SW 1271 (cell line): ENCODE measurements at places on chromosomes 6 and 20.

GRCh38 chr20:663315-664090, 10.5 kb upstream of the SRXN1 start:
- DNase-seq, result no peak

DNA sequence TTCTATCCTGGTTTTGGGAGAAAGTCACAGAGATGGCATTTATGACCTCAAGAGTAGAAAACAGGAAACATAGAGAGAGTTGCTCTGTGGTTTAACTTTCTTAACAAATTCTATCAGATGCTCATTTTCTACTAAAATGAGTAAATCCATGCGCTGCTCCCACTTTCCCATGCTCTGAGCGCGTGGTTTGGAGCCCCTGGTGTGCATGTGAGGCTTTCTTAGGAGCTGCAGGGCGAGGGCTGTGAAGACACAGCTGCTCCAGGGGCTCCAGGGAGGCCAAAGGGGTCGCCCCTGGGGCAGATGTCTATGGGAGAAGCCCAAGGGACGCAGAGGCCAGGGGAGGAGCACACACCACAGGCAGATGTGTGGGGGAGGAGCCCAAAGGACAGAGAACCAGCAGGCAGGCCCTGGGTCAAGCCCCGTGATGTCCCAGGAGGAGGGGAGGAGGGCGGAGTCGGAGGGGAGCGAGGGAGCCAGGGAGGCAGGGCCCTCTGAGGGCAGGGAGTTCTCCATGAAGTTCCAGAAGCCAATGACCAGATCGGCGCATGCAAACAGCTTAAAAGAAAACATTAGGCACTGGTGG, 122.9 kb downstream of the IRF4 start:
- no peak for DNase-seq

GRCh38 chr6:151073146-151073545, 166.6 kb upstream of the AKAP12 start:
- no peak for DNase-seq

DNA sequence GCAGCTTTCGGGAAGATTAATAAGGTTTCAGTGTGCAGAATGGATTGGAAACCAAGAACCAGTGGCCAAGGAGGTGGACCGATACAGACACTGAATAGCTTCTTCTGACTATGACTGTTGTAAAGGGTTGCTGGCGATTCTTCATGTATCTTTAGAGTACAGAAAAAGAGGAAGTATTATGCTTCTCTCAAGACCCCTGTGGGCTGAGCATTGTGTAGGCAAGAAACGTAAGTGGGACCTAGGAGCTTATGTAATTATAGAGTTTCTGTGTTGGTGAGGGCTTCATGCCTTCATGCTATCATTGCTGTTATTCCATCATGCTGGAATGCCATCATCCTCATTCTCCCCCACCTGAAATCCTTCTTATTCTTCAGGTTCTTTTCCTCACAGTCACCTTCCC, 105.4 kb upstream of the AKIRIN2 start:
- DNase-seq, result no peak

DNA sequence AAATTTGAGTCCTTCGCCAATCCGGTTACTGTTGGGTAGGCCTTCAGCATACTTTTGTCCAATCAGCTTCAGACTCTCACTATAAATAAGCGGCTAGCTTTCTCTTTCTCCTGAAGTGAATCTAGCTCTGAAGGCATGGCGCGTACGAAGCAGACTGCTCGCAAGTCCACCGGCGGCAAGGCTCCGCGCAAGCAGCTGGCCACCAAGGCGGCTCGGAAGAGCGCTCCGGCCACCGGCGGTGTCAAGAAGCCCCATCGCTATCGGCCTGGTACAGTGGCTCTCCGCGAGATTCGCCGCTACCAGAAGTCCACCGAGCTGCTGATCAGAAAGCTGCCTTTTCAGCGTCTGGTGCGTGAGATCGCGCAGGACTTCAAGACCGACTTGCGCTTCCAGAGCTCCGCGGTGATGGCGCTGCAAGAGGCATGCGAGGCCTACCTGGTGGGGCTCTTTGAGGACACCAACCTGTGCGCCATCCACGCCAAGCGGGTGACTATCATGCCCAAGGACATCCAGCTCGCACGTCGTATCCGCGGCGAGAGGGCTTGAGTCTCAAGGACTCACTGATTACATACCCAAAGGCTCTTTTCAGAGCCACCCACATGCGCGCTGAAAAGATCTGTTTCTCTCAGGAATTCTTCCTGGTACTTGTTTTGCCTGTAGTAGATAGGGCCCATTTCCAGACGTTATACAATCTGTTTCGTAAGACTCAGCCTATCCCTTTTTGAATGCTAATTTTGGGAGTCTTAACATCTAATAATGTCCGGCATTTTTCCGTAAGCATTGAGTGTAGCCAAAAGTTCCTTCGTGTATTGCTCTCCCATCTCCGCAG, 102.0 kb downstream of the OR2B2 start:
- peak; percentile 89 for DNase-seq

DNA sequence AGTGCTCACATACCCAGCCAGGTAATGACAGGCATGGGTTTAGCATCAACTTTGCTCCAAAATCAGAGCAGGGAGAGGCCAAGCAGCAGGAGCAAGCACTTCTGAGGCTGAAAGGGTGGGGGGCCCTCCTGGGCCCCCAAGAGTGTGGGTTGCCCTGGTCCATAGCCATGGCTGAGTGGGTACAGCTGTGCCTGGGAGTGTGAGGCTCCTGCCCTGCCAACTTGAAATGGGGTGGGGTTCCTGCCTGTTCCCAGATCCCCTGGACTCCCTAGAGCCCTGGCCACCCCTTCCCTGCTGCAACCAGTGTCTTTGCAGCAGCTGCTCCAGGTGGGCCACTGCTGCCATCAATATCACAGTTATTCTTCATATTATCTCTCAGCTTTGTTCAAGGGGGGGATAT, 1224.2 kb upstream of the GJE1 start:
- DNase-seq, result no peak

- DNase-seq, result no peak
Observed at GRCh38 chr20:45502561-45502960, 12.9 kb downstream of the SPINT3 start.

DNA sequence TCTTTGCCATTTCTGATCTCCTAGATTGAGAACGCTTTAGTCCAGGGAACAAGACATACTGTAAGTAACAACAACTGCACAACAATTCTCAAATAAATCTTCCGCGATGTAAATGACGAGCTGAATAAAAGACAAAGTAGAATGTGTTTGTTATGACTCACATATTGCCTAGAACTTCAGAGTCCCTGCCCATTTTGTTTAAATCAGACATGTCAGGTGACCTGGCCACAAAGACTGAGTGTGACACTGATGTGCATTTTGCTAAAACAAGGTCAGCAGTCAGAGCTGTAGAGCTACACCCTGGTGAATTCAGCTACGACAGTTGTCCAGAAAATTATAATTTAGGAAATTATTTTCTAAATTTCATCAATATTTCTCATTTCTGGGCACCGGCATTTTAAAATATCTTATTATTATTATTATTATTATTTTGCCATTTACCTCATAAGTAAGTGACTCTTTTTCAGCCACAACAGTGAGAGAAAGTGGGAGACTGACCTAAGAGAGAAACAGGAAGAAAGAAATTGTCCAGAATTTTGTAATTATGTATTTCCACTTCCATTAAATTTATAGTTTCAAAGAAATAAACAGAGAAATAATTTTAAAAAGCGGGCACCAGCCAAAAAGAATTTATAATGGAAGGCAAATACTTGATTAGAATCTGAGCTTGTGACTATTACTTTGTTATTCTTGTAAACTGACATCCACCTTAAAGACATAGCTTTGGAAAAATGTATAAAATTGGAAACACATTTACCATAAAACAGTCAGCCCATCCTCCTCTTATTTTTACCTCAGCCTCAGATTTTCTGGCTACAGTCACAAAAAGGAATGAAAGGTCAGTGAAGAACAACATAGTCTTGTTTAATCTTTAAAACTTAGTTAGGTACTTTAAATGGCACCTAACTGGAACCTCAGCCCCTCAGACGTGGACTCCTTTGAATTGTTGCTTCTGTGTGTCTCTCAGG, 157.0 kb upstream of the CITED2 start:
- DNase-seq, result no peak

DNA sequence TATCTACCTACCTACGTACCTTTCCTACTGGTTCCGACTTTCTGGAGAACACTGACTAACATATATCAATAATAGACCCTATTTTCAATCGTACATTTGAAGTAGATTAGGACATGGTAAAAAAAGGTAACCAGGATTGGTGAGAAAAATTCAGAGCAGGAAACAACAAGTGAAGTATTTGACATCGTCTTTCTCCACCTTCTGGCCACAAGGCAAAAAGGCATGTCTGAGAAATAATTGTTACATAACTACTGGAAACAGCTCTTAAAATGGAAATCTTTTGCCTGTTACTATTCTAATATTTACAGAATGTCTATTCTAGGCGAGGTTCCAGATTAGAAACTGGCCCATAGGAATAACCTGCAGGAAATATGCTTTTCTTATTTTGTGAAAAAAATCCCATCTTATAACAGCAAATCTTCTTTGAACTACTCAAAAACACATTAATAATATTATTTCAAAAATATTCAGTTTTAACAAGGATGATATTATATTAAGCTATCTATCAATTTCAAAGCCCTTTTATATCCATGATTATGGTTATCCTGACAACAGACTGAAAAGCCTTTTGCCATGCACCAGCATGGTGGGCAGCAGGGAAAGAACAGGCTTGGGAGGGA, 80.8 kb downstream of the RCAN2 start:
- DNase-seq, result peak; percentile 60

- no peak for DNase-seq
Observed at GRCh38 chr6:13125841-13126240, 202.5 kb downstream of the TBC1D7 start.

DNA sequence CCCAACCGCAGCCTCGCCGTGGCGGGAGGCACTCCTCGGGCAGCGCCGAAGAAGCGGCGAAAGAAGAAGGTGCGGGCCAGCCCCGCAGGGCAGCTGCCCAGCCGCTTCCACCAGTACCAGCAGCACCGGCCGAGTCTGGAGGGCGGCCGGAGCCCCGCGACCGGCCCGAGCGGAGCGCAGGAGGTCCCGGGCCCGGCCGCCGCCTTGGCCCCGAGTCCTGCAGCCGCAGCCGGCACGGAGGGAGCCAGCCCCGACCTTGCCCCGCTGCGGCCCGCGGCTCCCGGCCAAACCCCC, 525 bp downstream of the PNRC1 start:
- DNase-seq, result no peak

- no peak for DNase-seq
Observed at GRCh38 chr20:24998631-24999445, 6.3 kb upstream of the APMAP start.
